LHCN-M2 (cell line): ENCODE measurements at places on chromosomes 16 and 17. TPM values are rescaled to one million over a fixed set of nuclear protein-coding genes. Genes with fewer than 3 reads are reported as not detected.

Gene TAT
- total RNA-seq, result not detected in 2 replicates

Gene TLCD1
- 9.2 and 9.9 TPM in 2 replicates for total RNA-seq

GRCh38 chr17:19876529-19877161 lies 8.9 kb upstream of the ULK2 start:
- DNase-seq, result no peak

Gene DCUN1D3
- total RNA-seq, result 28.2 and 30.0 TPM in 2 replicates

GRCh38 chr17:50892101-50892776 lies 26.1 kb upstream of the TOB1 start:
- DNase-seq, result no peak

GRCh38 chr17:13107676-13108235 lies 89.9 kb upstream of the ELAC2 start:
- peak; percentile 24 for DNase-seq

Gene COX11
- total RNA-seq, result 82.6 and 105 TPM in 2 replicates

DNA sequence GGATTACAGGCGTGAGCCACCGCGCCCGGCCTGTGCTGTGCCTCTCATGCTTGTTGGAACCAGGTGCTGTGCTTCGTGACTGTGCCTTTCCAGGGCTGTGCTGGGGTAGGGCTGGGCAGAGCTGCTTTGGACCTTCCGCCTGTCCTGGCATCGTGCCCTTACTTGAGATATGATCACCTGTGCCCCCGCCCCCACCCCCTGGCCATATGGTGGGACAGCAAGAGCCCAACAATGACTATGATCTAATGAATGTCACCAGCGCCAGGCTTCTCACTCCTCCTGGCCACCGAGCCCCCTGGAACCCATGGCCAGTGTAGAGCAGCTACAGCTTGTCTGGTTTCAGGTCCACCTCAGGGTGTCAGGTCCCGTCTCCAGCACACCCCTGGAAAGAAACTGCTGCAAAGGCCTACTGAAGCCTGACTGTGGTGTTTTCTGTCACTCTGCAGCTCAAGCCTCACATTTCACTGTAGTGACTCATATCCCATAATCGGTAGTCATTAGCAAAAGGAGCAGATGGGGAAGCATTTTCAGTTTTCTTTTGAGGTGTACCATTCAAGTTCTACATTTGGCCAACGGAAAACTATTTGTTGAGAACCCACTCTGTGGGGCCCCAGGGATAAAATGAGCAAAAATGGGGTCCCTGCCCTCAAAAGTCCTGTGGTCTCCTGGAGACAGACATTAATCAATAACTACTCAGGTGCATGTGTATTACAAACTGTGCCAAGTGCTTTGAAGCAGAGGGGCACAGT lies 22.1 kb downstream of the FCSK start:
- peak; percentile 82 for DNase-seq

Gene C16orf92
- not detected in 2 replicates for total RNA-seq

Gene CCL8
- total RNA-seq, result not detected in 2 replicates

DNA sequence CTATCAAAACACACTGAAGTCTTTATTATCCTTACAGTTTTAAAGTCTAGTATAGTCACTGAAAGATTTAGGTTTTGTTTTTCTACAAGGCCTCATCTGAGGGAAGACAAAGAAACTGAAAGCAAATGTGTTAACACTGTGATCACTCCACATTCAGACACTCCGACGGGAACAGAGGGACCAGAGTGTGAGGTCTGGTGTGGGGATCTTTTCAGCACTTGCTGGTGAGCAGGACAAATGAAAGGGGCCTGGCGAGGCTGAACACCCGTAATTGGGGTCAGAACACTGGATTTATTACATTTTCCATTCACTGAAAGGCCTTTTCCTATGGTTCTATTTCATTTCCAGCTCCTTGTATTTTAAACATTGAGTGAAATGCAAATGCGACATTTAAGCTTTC lies 910.5 kb downstream of the CDH11 start:
- no peak for DNase-seq

- peak; percentile 93 for DNase-seq
These were observed 16.6 kb downstream of the GRB7 start for GRCh38 chr17:39754161-39754957.

Gene MSLN
- not detected in 2 replicates for total RNA-seq

Gene HSPB9
- total RNA-seq, result not detected in 2 replicates

GRCh38 chr17:40936437-40936971 lies 942 bp downstream of the KRT23 start:
- DNase-seq, result no peak

- no peak for DNase-seq
These were observed 49.1 kb downstream of the ARHGAP17 start for GRCh38 chr16:24966031-24966430.

Gene NPIPB9
- total RNA-seq, result 0.46 TPM in 1 of 2 replicates, not detected in the other

- DNase-seq, result no peak
These were observed 24.6 kb upstream of the GOSR2 start for GRCh38 chr17:46898364-46898763.

Gene CIITA
- 1.1 TPM in 2 replicates for total RNA-seq

- peak; percentile 41 for DNase-seq
These were observed 3.6 kb upstream of the ZNF652 start for GRCh38 chr17:49365667-49366066.

Gene RCVRN
- total RNA-seq, result not detected in 2 replicates

Gene RPL38
- total RNA-seq, result 156 and 227 TPM in 2 replicates

GRCh38 chr16:66222756-66223155 lies 143.7 kb upstream of the CDH5 start:
- DNase-seq, result no peak

DNA sequence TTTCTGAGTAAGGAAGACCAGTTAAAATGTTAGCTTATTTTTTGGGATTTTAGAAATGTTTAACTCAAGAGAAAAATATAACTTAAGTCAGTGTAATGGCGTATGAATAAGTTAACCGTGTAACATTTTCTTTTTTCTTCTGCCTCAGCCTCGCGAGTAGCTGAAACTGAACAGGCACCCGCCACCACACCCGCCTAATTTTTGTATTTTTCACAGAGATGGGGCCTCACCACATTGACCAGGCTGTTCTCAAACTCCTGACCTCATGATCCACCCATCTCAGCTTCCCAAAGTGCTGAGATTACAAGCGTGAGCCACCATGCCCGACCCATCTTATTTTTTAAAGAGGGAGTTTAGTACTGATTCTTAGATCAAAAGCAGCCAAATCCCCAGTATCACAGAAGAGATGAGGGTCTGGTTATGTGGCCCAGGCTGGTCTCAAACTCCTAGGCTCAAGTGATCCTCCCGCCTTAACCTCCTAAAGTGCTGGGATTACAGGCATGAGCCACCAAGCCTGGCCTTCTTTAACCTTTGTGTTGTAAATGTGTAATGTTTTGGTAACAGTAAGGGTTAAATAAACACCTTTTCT lies 16.8 kb downstream of the PITPNC1 start:
- no peak for DNase-seq

DNA sequence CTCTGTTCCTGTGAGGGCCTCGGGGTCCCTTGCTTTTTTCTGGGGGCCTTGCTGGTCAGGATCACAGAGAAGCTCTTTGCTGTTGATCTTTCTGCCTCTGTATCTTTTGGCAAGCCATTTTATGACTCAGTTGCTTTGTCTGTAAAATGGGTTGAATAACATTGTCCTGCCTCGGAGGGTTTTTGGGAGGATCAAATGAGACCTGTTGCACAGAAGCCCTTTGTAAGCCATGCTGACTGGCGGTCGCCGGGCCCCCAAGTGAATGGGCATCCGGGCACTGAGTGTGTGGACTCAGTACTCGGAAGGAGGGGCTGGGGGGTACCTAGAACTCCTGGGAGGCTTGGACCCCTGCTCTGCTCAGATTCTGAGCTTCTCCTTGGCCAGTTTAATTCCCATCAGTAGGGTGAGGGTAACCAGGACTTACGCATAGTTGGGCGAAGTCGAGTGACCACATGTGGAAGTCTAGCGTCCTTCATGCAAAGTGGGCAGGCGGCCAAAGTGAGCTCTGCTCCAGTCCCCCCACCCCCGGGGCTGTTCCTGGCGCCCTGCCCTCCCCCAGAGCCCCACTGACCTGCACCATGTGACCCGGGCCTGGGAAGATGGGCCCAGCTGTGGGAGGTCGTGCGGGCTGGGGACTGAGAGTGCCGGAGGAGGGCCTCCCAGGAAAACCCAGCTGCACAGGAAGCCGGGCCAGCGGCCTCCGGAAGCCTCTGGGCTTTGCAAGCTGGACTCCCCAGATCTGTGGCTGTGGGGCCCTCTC lies 284.0 kb downstream of the SEC14L1 start:
- DNase-seq, result peak; percentile 82

GRCh38 chr17:2656283-2656682 lies 55.3 kb downstream of the CLUH start:
- no peak for DNase-seq

- DNase-seq, result peak; percentile 93
These were observed 85.9 kb upstream of the TOB1 start for GRCh38 chr17:50952013-50952412.

DNA sequence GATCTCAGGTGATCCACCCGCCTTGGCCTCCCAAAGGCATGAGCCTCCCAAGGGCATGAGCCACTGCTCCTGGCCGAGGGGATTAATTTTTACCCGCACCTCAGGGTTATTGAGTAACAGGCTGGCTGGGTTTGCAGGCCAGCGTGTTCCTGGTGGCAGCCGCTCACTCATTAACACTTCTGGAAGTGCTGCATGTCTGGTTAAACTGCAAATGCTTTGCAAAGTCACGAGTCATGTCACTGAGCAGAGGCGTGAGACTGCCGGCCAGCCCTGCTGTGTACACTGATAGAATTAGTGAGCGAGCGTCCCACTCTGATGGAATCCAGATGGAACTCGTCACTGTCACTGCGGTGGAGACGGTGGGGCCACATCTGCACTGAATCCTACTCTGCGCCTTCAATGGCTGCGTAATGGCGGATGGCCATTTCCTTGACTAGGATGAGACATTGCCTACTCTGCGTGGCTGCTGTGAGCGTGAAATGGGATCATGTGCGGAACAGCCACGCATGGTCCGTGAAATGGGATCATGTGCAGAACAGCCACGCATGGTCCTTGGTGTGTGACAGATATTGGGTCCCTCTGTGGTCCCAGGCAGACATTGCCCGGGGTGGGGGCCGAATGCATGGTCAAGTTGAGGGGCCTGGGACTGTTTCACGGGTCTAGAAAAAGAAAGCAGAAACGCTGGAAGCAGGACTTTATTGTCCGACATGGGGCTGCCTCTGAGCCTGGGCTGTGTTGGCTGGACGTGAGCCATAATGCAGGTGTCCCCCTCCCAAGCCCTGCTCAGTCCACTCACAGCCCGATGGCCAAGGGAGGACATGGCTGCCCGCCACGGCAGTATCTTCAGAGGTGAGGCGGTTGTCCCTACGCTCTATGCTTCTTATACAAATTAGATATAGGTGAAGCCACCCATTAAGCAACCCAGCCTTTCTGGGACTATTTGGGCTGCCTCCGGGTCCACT lies 740 bp upstream of the SLC5A10 start:
- DNase-seq, result no peak

GRCh38 chr16:13767215-13767614 lies 152.7 kb upstream of the ERCC4 start:
- DNase-seq, result peak; percentile 20

Gene BCL6B
- not detected in 2 replicates for total RNA-seq

DNA sequence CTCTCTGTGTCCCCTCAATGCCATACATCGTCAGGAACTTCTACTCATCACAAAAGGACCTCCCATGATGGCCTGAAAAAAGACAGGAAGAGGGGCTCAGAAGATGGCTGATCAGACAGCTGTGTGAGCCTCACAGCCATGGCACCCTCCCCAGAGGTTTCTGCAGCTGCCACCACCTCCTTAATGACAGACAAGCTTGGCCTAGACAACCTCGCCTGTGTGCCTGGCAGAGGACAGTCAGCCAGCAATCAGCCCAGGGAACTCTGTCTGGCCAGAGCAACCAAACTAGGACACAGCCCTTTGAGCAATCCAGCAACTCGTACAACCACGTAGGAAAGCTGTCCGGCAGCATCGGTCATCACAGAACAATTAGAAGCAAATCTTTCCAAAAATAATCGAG lies 54.2 kb upstream of the MED9 start:
- DNase-seq, result no peak

GRCh38 chr17:57166803-57167202 lies 81.8 kb downstream of the AKAP1 start:
- no peak for DNase-seq

DNA sequence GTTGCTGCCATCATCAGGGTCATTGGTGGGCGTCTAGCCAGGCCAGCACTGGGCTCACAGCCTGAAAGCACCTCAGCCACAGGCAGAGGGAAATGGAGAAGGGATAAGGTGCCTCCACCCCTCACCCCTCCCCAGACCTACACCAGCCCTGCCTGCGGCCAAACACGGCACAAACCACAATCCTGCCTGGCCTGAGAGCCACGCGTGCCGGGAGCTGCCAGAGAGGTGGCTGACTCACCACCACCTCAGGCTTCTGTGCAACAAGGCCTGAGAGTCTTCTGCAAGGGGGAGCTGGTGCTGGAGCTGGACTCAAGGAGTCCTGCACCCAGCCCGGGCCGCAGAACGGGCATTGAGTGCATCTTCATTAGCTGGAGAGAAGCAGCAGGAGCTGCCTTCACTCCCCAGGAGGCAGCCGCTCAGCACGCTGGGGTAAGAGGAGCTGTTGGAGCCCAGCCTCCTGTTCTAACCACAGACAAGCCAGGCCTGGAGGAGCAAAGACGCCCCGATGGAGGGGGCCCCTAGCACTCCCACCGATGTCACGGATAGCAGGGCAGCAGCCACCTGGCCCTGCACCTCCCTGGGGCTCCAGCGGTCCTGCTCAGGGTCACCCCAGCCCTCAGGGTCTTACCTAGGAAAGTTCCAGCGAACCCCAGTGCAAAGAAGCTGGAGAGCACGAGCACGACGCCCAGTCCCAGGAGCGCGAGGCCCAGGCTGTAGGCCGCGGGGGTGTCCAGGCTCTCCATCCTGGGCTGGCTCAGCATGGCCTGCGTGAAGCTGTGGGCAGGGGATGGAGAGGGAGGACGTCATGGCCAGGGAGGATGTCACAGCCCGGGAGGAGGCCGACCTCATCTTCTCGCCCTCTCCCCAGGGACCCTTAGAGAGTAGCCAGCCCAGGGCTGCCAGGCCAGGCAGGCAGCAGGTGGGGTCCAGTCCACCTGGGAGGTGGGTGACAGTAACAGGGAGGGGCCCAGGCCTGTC lies 16.0 kb upstream of the RASD1 start:
- peak; percentile 80 for DNase-seq

Gene ABCA5
- total RNA-seq, result 0.75 and 2.0 TPM in 2 replicates

- DNase-seq, result no peak
These were observed 193.3 kb downstream of the GSG1L start for GRCh38 chr16:27870116-27870798.

Gene BPTF
- total RNA-seq, result 18.0 and 24.1 TPM in 2 replicates

Gene HOXB4
- 5.2 and 5.5 TPM in 2 replicates for total RNA-seq

- DNase-seq, result no peak
These were observed 103.1 kb downstream of the SOX9 start for GRCh38 chr17:72223866-72224291.

- DNase-seq, result no peak
These were observed 9.5 kb upstream of the FZD2 start for GRCh38 chr17:44547625-44548267.

Gene GRIN2A
- total RNA-seq, result not detected in 2 replicates

Gene KRTAP9-9
- not detected in 2 replicates for total RNA-seq

GRCh38 chr17:82096709-82097183 lies 1.3 kb downstream of the FASN start:
- no peak for DNase-seq
